Activated CD4-positive, alpha-beta T cell treated with anti-CD3 and anti-CD28 coated beads for 1 hour (primary cell): ENCODE measurements at places on chromosomes 12 and 14.

DNA sequence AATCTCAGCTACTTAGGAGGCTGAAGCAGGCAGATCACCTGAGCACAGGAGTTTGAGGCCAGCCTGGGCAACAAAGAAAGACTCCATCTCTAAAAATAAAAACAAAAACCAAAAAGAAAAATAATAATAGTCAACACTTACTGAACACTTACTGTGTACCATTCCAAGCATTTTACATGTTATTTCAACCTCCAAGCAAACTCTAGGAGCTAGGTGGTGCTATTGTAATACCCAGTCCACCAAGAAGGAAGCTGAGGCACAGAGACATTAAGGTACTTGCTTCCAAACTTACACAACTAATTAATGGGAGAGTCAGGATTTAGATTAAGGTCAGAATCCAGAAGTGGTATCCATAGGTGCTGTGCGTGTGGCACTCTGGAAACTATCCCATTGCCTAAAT lies 13.7 kb upstream of the OR6J1 start:
- DNase-seq, result no peak

- DNase-seq, result no peak
Observed at GRCh38 chr12:52917800-52918199, 12.9 kb upstream of the KRT8 start.

GRCh38 chr12:121295746-121296617 lies 527 bp downstream of the CAMKK2 start:
- no peak for DNase-seq

DNA sequence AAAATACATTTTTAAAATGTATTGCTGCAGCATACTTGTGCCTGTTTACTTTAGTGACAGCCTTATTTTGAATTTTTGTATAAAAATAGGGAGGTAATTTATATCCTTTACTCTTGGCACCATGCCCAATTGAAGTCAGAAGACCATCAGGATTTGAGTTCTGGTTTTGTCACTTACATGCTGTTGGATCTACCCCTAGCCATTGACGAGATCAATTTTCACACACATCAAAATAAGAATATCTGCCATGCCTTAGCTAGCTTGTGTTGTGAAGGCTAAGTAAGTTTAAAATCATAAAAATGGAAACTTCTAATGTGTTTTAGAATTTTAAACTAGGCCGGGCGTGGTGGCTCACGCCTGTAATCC lies 381.8 kb downstream of the KCNH5 start:
- DNase-seq, result no peak

DNA sequence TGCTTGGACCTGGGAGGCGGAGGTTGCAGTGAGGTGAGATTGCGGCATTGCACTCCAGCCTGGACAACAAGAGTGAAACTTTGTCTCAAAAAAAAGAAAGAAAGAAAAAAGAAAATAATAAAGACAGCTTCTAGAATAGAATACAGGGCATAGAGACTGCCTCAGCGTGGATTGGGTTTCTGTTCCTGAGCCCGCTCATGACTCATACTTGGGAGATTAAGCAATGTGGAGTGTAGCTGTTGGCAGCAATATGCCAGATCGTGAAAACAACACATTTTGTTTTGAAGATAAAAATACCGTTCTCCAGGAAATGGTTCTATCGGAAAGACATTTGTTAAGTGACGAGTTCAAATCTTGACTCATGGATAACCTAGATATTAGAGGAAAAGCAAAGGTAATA lies 67.2 kb downstream of the GLT1D1 start:
- no peak for DNase-seq

DNA sequence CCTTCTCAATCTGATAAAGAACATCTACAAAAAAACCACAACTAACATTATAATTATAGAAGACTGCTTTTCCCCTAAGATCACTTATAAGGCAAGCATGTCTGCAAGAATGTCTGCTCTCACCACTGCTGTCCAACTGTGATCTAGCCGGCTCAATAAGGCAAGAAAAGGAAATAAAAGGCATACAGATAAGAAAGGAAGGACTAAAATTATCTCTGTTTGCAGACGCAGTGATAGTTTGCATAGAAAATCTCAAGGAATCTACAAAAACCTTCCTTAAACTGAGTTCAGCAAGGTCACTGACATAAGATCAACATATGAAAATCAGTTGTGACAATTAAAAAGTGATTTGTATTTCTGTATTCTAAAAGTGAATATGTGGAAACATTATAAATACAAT lies 138.0 kb upstream of the EGLN3 start:
- DNase-seq, result no peak

- DNase-seq, result no peak
Observed at GRCh38 chr12:58887068-58887467, 33.2 kb downstream of the LRIG3 start.

DNA sequence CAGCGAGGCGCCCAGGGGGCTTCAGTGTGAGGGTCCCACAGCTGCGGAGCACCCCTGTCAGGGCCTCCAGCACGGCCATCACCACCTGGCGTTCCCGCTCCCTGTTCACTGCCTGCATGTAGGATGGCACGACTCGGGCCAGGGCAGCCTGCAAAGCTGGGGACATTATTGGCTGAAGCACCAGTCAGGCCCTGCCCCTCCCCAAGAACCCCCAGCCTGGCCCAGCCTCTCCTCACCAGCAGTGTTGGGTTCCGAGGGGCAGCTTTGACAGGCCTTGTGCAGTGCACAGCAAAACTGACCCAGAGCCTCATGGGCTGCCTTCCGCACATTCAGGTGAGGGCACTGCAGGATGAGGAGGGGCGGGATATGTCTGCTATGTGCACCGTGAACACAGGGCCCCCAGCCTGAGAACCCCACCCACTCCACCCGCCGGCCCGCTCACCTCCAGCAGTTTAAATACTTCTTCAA lies 5.6 kb downstream of the IPO4 start:
- no peak for DNase-seq

GRCh38 chr14:69580009-69580577 lies 5.4 kb upstream of the CCDC177 start:
- DNase-seq, result no peak

DNA sequence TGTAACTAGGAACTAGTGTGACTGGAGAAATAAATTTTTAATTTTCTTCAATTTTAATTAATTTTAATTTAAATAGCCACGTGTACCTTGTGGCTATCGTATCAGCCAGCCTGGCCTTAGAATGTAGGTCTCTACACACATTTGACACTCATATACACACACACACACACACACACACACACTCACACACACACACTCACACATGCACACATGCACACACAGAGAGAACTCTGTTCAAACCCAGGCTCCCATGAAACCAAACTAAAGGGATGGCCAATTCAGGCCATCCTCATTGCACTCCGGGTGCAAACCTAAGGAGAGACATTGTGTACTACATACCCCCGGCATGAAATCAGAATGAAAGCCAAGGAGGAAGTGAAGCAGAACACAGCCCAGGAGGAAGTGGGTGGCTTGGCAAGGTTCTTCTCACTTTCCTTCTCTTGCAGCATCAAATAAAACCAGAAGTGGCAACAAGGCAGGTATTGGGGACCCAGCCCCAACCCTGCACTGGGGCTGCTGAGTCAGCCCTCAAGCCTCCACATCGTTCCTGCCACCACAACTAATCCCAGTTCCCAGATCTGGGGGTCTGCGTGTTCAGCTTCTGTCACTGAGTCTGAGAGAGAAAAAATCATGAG lies 26.2 kb upstream of the CHPT1 start:
- DNase-seq, result no peak

DNA sequence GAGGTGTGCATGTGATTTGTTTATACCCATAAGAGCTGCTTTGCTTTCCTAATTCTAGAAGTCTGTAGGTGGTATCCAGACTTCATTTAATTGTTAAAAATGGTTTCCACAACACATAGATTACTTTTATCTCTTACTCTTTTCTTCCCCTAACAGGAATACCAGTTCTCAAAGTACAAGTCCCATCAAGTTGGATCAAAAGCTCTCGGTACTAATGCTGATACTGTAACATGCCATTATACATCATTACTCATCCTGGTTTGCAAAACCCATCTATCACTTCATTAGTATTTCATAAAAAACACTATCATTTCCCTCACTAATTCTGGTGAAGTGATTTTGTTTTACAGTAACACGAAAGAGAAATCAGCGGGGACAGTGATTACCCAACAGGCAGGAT lies 94.3 kb downstream of the PPP2R5E start:
- DNase-seq, result no peak

DNA sequence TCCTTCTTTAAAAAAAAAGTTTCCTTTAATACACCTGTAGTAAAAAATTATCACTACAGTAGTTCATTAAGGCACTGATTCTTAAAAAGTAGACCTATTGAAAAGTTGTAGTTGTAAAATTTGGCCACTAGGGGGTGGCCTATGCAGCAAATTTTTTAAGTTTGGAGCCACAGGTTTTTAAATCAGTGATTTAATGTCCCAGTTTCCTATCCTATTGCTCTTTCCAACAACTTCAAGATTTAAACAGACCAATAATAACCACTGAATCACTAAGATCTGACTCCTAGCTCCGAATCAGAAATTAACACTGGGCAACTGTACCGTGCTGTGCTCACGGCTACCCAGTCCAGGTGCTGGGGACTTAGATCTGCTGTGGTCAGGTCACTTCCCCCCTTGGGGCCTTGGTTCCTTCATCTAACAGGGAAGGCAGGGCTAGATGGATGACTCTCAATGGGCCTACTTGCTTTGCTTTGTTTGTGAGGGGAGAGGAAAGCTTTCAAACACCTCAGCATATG lies 279.3 kb downstream of the MED13L start:
- DNase-seq, result no peak

DNA sequence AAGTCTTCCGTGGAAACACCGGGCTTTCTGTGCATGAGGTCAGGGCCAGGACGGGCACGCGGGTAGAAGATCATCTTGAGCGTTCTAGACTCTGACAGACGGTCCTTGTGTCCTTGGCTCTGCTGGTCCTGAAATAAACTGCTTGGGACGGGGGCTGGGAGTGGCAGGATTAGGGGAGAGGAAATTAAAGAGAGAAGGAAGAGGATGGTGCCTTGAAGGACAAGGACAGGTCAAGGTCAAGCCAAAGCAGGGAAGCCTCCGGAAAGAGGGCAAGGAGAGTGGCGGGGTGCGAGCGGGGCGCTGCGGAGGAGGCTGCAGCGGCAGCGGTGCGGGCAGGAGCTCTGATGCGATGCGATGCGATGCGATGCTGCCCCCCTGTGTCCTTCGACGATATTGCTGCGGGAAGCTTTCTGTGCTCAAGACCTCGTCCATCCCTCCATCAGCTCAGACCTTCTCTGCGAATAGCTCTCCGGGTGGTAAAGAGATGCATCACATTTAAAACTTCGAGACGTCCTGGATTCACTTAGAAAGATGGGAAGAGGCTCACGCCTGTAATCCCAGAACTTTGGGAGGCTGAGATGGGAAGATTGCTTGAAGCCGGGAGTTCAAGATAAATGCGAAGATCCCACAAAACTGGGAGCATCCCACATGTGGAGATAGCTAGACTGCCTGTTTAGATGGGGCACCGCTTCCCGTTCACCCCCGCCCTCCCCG lies 110.1 kb upstream of the TMEM132D start:
- no peak for DNase-seq

GRCh38 chr12:128612150-128612850 lies 211.5 kb downstream of the SLC15A4 start:
- no peak for DNase-seq

GRCh38 chr12:28484156-28484555 lies 293.9 kb downstream of the CCDC91 start:
- DNase-seq, result no peak

- no peak for DNase-seq
Observed at GRCh38 chr14:29075761-29076160, 309.2 kb downstream of the FOXG1 start.

GRCh38 chr12:23760495-23760894 lies 189.0 kb downstream of the SOX5 start:
- DNase-seq, result no peak
